Skin of body (tissue), 3 donors: ENCODE measurements at places on chromosomes 6 and 20. TPM values are rescaled to one million over a fixed set of nuclear protein-coding genes. Genes with fewer than 3 reads are reported as not detected.

DNA sequence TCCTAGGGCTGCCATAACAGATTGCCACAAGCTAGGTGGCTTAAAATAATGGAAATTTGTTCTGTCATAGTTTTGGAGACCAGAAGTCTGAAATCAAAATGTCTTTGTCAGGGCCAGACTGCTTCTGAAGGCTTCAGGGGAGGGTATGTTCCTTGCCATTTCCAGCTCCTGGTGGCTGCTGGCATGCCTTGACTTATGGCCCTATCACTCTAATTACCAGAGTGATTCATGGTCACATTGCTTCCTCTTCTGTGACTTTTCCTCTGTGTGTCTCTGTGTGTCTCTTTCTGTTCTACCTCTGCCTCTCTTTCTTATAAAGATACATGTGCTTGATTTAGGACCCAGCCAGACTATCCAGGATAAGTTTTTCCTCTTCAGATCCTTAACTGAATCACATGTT, 635.2 kb upstream of the IMPG1 start:
- no peak for DNase-seq

GRCh38 chr6:36751833-36752186, 54.2 kb downstream of the RAB44 start:
- no peak for DNase-seq

DNA sequence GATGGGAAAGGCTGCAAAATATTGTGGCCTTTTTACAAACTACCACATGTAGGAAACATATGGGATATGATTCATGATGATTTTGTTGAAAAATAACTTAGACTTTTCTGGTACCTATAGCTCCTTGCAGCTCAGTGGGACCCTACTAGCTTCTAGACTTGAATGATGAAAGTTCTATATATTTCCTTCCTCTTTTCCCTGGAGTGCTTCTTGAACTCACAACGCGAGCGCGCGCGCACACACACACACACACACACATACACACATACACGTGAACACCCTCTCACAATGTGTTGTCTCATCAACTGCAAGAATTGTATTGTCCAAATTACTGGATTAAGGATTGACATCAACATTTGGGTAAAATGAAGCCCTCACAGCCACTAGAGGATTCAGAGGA, 61.9 kb downstream of the TOX2 start:
- no peak for DNase-seq

DNA sequence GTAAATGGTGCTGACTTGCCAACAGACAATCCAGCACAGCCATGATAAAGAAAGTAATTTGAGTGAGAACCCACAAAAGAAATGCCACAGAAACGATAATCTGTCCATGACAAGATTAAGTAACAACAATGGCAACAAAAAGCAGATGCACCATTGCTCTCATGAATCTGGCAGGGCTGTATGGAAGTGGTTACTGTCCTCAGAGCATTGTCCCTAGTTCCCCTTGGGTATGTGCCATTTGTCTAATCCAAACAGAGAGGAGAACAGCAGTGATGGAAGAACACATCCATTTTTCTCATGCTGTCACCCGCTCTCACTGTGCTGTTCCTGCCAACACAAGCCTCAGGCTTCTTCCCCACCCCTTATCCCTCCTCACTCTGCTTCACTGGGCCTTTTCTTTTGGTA, 65.8 kb downstream of the REV3L start:
- DNase-seq = peak; percentile 87

Gene OLIG3
- not detected for total RNA-seq

Gene PI16
- 10.1 TPM for total RNA-seq

Gene TMC2
- total RNA-seq = 0.10 TPM
